ENCODE measurements at places on chromosomes 1 and 21.
A peak's percentile ranks its signal among the peaks of the same experiment; 100 is the strongest.

DNA sequence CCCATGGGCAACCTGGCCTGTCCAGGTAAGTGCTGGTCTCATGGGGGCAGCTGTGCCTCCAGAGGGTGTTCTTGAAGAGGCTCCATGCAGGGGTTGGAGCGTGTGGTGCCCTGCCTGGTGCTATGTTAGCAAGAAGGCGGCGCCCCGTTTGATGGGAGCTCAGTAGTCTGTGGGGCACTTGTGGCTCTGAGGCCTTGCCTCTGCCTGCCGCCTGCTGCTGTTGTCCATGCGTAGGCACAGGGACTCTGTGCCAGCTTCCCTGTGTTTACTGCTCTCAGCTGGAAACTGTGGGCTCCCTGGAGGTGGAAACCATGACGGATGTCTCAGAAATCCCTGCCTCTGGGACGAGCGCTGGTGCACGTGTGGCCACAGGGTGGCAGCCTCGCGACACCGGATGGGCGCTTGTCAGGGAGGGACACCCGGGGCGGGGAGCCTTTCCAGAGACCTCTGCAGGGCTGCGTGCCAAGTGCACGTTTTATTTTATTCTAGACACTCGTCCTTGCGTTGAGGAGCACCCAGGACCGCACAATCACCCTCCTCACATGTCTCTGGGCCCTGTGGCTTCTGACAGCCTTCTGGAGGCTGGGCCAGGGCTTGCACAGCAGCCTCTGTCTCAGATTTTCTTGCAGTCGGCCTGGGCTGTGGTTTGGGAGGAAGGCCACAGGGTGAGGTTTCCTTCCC lies 27.1 kb downstream of the SNAP47 start:
- DNase-seq: peak; percentile 90

GRCh38 chr1:169003864-169004516 lies 102.5 kb upstream of the ATP1B1 start:
- DNase-seq: peak; percentile 26

DNA sequence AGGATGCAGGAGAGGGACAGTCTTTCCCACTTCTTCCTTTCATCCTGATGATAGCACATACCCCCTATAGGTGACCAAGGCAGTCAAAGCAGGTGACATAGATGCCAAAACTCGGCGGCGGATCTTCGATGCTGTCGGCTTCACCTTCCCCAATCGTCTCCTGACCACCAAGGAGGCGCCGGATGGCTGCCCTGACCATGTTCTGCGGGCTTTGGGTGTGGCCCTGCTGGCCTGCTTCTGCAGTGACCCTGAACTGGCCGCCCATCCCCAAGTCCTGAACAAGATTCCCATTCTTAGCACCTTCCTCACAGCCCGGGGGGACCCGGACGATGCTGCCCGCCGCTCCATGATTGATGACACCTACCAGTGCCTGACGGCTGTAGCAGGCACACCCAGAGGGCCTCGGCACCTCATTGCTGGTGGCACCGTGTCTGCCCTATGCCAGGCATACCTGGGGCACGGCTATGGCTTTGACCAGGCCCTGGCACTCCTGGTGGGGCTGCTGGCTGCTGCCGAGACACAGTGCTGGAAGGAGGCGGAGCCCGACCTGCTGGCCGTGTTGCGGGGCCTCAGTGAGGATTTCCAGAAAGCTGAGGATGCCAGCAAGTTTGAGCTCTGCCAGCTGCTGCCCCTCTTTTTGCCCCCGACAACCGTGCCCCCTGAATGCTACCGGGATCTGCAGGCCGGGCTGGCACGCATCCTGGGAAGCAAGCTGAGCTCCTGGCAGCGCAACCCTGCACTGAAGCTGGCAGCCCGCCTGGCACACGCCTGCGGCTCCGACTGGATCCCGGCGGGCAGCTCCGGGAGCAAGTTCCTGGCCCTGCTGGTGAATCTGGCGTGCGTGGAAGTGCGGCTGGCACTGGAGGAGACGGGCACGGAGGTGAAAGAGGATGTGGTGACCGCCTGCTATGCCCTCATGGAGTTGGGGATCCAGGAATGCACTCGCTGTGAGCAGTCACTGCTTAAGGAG lies 2.9 kb downstream of the NCDN start:
- DNase-seq: peak; percentile 39

GRCh38 chr1:40742363-40743061 lies 41.1 kb upstream of the KCNQ4 start:
- DNase-seq: no peak

DNA sequence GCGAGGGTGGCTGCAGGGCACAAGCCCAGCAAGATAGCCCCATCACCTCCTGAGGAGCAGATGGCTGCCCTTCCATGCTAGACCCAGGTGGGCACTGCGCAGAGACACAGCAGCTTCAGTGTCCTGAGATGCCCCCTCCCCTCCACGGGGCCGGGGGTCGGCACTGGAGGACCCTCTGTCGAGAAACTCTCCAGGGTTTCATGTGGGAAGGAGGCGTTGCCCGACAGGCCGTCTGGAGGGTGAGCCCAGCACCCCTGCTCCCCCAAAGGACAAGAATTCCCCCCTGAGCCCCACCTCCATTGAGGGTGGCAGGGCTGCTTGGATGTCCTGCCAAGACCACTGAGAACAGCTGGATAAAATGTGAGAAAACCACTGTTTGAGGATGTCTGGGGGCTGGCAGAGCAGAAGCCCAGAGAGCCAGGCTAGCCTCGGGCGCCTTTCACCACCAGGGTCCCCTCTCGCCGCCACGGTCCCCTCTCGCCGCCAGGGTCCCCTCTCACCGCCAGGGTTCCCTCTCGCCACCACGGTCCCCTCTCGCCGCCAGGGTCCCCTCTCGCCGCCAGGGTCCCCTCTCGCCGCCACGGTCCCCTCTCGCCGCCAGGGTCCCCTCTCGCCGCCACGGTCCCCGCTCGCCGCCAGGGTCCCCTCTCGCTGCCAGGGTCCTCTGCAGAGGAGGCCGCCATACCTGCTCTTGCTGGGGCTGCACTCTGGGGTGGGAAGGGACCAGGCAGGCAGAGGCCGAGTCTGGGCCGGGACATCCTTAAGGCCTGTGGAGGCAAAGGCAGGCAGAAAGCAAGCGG lies 44.2 kb downstream of the SLC19A1 start:
- DNase-seq: no peak

DNA sequence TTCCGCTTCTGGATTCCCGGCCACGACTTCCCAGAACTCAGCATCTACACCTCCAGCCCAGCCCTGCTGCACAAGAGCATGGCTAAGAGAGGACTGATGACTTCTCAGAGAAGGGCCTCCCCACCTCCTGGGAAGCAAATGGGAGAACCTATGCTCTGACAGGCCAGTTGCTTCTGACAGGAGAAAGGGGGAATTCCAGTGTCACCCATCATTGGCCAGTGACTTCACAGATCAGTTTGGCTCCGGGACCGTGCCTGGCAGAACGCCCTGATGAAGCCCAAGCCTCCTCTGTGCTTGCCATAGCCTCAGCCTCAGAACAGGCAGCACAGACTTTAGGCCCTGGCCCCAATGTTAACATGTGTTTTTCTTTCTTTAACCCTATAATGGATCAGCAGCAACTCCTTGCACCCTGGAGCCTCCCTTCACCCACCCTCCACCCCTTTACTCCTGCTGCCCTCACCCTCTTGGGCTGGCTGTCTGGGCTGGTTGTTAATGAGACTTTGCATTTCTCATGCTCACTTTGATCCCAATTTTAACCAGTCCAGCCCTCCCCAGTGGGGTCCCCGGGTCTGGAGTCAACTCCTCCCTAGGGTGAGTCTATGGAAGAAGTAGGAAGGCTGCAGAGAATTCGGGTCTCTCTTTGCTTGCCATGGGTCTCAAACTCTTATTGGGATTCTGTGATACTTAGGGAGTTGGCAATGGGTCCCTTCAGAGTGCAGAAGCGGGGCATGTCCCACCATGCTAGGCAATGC lies 42.7 kb upstream of the SLC30A1 start:
- no peak for DNase-seq

GRCh38 chr1:207988326-207989165 lies 77.6 kb upstream of the CD34 start:
- DNase-seq: no peak

DNA sequence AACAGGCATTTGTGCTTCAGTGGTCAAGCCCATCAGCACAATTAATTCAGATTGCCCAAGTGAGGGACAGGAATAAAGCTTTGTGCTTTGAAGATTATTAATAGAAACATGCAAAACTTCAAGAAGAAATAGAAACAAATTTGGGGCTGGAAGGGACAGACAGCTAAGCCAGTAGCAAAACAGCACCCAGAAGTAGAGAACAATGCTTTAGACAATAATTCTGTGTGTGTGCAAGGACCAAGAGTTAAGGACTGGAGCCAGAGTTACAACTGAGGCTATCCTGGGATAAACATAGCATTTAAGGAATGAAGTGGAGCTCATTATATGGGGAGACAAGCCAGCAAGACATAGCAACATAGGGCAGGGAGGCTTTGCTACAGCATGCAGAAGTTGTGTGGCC lies 251.9 kb upstream of the DAB1 start:
- DNase-seq: no peak

- no peak for DNase-seq
Observed at GRCh38 chr1:175749075-175749474, 5.7 kb upstream of the TNR start.

GRCh38 chr1:10730985-10731384 lies 65.5 kb downstream of the CASZ1 start:
- DNase-seq: no peak

DNA sequence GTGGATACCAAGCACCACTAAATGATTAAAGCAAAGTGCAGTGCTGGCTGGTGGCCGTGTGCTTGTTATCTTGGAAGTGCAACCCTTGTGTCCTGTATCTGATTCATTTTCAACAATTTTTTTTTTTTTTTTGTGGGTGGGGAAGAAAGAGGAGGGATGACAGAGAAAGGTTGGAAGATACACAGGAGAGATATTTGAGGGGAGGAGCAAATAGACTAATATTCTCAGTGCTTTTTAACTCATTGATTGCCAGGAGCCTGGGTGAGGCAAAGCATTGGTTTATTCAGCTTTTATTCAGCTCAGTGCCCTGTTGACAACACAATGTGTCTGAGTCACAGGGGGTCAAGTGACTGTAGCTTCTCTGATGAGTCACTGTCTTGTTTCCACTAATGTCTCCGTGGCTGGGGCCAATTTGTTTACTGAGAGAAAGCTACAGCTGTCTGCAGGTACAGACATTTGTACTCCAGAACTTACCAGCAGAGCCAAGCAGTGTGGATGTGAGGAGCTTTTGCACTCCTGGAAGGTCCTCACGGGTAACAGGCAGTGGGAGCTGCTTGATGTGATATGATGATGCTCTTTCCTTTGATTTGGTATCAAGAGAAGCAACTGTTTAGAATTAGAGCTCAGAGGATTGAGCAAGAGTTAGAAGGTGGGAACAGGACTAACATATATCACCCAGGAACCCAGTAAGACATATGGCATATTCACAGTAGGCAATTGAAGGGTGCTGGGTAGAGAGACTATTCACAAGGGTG lies 23.6 kb upstream of the DNM3 start:
- peak; percentile 8 for DNase-seq

GRCh38 chr1:3356827-3357460 lies 97.5 kb upstream of the ARHGEF16 start:
- DNase-seq: no peak

GRCh38 chr21:37146320-37147235 lies 73.5 kb downstream of the TTC3 start:
- DNase-seq: no peak

DNA sequence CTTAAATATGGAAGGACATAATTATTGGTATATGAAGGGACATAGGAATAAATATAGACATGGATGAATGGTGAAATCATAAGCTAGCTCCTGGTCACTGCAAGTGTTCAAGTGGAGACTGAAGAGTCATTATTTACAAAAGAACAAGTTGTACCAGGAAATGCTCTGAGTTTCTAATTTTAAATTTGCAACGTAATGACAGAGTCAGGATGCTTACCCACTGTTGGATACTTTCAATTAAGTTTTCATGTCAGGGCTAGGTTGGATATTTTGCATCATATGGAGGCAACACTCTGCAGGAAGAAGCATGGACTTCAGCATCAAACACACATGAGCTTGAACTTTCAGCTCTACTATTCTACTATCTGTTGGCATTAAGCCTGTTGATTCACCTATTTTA lies 499.6 kb upstream of the C1orf87 start:
- no peak for DNase-seq

- no peak for DNase-seq
Observed at GRCh38 chr1:227540170-227541098, 22.9 kb upstream of the ZNF678 start.

- DNase-seq: no peak
Observed at GRCh38 chr1:56434025-56434424, 145.3 kb downstream of the PLPP3 start.

DNA sequence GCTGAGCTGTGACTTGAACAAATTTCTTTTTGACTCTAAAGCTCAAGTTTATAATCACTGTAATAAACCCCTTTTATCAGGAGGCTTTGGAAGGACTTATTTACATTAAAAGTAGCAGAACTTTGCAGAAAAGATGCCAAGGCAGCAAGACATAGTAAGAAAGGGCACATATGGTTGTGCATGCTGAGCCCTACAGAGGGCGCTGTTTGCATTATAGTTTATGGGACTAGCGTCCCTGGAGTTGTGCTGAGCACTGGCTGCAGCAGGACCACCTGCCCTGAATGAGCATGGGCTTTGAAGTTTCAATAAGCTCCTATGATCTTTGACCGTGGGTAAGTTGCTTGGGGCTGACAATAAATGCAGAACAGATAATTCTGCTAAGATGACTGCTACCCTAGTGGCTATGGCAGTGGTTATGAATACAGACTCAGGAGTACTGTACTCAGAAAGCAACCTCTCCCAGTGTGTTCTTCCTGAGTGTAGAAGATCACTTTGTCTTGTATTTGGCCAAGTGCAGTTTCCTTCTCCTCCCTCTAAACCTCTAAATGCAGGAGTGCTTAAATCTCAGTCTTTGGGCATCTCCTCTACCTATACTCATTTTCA lies 45.4 kb upstream of the USP1 start:
- peak; percentile 18 for DNase-seq

DNA sequence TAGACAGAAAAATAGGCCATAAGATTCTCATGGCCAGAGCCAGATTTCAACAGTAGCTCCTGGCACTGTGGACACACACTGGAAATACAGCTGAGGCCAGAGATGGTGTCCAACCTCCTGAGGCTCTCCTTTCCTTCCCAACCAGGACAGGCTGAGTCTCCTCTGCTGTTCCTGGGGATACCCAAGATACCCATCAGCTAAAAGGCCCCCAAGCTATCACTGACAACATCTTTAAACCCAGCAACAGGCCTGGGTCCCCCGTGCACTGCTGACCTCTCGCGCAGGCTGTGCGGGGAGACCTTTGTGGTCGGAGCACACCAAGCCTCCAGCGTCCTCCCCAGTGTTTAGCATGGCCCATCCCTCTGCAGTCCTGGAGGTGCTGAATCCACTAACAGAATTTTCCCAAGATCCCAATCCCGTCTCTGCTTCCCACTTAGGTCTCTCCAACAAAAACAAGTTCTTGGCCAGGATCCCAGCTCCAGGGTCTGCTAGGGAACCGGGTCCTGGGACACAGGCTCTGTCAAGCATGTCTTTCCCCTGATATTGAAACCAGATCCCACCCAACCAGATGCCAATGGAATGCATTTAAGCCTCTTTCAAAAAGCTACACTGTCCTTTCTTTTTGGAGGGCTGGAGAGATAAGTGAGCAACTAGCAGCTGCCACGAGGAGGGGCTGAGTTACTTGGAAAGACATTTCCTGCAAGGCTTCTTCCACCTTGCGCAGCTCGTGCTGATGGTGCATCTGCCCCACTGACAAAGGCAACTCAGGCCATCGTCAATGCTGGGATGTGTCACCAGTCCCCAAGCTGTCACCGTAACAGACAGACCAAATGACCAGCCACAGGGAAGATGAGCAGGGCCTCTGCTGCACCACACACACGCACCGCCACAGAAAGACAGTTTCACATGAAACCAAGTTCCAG lies 73.2 kb downstream of the BCAR3 start:
- no peak for DNase-seq
